ENCODE measurements at places on chromosomes 2 and 18.

DNA sequence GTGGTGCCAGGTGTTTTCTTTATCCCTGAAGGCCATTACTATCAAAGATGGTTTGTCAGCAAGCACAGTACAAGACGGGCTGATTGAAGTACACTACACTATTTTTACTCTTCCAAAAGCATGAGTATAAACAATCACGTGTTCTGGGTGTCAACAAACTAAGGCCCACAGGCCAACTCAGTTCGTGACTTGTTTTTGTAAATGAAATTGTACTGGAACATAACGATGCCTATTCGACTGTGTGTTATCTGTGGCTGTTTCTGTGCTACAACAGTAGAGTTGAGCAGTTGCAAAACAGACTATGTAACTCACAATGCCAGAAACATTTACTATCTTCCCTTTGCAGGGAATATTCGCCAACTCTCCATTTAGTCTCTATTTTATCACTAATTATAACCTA lies 12.3 kb downstream of the MRPS5 start:
- DNase-seq, result no peak

DNA sequence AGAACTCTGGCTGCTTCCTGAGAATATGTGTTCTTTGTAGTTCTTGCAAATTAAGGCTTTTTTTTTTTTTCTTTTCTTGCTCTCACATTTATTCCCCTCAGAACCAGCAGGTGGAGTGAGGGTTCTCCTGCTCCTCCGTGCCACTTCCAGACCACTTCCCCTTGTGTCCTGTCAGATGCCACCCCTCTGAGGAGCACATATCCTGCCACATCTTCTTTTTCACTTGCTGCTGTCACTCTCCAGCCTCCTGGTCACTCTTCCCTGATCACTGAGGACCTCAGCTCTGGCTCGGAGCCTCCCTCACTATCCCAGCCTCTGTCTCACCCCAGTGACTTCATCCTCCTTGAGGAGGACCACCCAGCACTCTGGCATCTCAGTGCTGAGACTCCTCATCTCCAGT lies 100.5 kb downstream of the TACR1 start:
- DNase-seq, result peak; percentile 57

DNA sequence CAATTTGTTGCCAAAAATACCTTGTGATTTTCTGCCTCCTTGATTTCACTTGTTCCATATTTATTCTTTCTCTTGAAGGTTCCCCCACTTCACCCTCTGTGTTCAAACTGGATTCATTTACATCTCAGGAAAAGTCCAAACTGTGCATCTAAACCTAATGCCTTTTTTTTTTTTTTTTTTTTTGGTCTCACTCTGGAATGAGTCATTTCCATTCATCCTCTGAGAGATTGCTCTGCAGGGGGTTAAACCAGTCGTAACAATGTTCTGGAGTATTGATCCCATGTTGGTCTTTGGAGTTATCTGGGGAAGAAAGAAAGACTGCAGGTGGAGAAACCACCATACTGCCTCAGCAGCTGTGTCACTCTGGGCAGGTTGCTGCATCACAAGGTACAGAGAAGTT lies 119.7 kb downstream of the TACR1 start:
- peak; percentile 30 for DNase-seq

DNA sequence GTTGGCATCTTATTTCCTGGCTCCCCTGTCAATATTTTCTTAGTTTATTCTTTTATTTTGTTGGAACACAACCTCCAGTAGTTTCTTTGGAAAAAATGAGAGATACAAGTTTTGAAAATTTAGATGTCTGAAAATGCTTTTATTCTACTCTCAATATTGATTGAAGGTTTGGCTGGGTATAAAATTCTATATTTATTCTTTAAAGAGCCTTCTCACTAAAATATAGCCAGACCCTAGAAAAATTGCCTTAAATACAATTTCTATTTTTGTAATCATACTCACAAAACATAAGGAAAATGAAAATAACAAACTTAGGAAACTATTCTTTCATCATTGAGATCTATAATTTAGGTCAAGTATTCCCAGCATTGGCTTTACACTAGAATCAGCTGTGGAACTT lies 103.7 kb downstream of the CYP26B1 start:
- no peak for DNase-seq

DNA sequence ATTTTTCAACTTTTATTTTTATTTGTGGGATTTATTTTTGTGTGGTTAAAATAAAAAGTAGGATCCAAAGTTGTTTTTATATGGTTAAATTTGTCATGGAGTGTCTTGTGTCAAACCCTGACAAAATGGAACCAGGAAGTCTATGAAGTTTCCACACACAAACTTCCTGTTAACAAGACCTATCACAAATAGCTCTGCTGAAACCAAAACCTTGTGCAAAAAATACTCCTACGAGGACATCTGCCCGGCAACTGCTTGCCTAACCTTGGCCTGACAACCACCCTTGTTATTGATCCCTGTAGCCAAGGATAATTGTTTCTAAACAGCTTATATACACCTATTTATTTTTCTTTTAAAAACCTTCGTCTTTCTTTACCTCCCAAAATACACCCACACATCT lies 389.6 kb downstream of the TRIB2 start:
- DNase-seq, result no peak

DNA sequence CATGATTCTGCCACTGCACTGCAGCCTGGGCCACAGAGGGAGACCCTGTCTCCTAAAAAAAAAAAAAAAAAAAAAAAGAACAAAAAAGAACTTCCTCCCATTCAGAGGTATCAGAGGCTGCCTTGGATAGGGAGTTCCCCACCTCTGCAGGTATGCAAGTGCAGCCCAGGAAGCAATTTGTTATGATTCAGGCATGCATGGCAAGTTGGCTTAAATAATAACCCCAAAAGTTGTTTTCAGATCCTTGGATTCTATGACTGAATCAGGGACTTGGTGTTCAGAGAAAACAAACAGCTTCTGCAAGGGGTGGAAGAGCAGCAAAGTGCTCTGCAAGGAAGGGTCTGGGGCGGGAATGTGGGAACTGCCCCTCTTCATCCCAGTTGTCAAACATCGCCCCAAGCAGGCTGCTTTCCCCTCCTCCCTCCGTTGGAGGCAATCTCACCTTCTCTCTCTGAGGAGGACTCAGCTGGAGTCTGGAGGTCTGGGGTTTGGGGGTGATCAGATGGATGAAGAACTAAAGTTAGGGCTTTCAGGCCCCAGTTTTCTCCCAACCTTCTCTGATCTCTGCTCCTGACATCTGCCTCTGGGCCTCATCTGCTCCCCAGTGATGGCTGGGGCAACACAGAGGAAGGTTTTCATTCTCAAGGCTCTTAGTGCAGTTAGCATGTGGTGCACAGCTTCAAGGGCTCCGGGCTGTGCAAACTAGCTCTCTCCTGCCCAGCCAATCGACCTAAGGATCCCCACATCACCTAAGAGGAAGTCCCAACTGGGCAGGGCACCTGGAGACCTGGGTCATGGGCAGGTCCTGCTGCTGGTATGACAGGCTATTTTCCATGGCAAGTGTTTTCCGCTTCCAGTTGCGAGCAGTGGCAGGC lies 3.5 kb upstream of the GDF7 start:
- DNase-seq, result no peak

- peak; percentile 75 for DNase-seq
Measured at GRCh38 chr2:219541611-219542180, 1.9 kb downstream of the CHPF start.

DNA sequence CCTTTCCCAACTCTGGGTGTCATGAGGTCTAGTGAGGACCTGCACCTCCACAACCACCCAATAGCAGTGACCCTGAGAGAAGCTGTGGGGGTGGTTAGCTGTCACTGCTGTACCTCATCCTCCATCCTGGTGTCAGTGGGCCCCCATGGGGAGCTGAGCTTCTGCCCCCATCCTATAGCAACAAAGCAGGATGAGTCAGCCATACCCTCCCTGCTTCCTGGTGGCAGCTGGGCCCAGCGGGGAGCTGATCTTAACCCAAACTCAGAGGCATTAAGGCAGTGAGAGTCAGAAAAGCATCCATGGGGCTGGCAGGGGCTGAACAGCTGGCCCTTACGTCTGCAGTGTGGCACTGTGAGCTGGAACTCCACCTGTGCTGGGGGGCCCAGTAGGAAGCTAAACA lies 247.8 kb upstream of the HDAC4 start:
- no peak for DNase-seq
